ENCODE measurements at places on chromosomes 5 and 9.

DNA sequence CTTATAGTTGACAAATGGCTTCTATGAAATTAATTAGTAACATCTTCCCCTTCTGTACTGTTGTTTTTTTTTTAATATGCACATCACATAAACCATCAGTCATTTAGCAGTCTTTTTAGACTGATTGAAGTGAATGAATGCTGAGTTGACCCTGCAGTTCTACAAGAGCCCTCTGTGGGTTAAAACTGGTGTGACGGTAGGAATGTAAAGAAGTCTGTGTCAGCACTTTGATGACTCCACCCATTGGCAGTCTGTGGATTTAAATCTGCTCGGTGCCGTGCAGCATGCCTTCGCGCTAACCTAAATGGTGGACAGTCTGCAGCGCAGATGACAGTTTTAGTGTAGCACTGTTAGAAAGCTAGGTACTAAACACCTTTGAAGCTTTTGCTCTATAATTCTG is 3.1 kb downstream of the GTF3C4 start:
- DNase-seq = no peak

DNA sequence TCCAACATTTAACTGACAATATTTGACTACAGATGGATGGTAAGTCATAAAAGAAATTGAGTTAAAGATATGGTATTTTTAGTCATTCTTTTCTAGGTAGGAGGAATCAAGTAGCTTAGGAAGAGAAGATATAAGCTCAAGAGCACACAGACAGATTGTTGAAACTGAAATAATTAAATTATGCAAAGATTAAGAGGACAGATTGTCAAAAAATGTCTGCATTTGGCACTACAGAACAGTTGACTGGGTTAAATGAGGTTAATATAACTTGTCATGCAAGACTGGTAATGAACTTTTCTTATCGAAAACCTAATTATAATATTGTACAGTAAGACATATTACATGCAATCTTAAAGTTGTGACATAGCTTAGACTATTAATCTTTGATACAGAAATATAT is 36.3 kb upstream of the TRPM3 start:
- DNase-seq = no peak

DNA sequence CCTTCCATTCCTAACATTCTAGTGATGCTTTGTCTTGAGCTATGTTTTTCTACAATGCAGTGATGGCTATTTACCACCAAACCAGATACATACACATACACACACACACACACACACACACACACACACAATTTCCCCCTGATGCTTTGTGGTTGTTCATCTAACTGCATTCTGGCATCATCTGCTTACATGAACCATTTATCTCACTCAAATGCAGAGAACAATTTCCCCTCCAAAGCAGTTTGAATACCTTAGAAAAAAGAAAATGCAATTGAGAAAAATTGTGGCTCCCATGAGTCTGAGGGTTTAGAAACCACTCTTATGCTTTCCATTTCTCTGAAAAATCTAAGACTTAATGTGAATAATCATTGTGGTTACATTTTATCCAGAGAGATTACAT is 1024.8 kb downstream of the TLE4 start:
- DNase-seq = no peak

- DNase-seq = no peak
These were observed 1.9 kb upstream of the BRD3 start for GRCh38 chr9:134069480-134070399.

GRCh38 chr9:136462664-136463063 is 20.2 kb downstream of the SEC16A start:
- DNase-seq = no peak

DNA sequence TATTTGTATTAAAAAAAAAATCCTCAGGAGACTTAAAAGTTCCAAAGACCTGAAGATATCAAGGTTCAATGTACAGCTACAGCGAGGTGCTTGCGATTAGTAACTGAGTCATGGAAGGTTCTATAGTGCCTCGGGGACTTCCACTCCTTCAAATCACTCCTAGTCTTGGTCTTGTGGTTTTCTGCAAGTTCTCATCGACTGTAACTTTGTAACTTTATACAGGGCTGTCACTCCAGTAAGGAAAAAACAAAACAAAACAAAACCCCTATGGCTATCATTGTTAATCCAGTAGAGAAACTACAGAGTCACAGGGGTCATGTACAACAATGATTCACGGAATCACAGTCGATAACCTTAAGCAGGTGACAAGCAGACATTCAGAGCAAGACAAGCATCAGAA is 39.8 kb upstream of the SELENOP start:
- no peak for DNase-seq

GRCh38 chr9:131915181-131915580 is 164.5 kb downstream of the MED27 start:
- no peak for DNase-seq

DNA sequence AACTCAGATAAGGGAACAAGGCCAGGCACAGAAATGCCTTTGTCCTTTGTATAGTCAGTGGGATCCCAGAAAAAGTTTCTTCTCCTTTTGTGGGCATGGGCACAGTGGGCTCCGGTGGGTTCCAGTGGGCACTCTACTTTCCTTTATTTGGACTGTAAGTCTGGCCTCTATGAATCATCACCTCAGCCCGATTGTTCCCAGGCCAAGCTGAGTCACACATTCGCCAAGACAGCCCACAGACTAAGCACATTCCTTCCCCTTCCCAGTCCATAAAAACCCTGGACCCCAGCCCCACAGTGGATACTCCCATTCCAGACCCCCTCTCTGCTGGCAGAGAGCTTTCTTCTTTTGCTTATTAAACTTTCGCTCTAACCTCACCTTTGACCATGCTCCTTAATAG is 165.0 kb downstream of the FBXL17 start:
- no peak for DNase-seq

DNA sequence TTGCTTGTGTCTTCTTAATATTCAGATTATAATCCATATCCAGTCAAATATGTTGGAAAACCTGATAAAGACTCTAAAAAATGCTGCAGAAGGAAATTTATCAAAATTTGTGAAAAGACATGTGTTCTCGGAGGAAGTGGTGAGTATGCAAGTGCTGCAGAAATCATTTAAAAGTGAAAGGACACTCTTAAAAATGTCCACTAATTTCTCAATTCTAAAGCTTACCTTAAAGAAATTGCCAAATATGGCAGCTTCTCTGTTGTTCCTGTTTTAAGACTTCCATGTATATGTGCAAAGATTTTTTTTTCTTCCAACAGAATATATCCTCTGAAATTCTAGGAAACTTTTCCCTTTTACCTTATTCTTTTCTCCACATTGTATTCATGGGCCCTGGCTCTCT is 32.4 kb downstream of the PTCD2 start:
- DNase-seq = no peak

- no peak for DNase-seq
These were observed 5.2 kb upstream of the GRK6 start for GRCh38 chr5:177421062-177421798.

GRCh38 chr5:125151150-125151900 is 404.9 kb upstream of the ZNF608 start:
- DNase-seq = no peak

DNA sequence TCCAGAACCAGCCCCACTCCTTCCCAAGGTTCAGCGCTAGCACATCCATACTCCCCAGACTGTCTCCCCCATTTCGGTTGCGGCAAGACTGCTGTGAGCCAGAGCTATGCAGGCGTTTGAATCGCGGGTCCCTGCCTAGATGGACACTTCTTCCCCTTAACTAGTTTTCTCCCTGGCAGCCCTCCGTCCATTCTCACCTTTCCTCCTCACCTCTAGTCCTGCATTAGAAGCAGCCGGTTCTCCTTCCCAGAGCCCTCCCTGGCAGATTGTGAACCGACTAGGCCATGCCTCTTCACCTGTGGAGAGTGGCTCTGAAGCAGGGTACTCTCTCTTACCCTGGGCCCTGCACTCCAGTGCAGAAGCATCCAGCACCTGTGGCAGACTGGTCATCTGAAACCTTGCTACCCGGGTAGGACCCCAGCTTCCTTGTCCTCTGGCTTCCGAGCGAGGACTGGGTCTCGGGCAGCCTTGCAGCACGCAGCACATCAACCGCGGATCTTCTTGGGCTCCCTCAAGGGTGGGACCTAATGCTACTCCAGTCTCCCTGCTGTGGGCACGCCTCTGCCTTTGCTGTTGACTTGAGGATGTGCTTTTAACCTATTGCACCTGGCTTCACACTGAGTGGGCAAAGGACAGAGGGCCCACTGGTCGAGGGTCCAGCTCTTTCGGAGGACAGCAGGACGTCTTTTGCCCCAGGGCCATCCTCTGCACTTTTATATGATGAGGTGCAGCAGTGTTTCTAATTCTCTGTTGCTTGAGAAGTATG is 183.6 kb downstream of the AOPEP start:
- DNase-seq = no peak

- no peak for DNase-seq
These were observed 34.8 kb upstream of the MAST4 start for GRCh38 chr5:66561256-66561990.

DNA sequence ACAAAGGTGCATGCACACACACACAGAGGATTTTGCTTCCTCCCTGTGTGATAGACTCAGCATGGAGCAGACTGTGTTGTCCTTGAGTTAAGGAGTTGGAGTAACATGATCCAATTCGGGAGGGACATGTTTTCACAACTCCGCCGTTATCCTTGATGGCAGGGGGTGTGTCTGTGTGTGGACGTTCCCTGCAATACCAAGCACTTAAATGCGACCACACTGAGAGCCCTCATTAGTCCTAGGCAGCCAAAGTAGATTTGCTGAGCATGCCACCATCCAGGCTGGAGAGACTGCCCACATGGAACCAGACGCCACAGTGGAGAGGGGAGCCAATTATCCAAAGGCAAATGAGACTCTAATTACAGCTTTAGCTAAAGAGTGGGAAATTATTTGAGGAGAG is 140.1 kb downstream of the DOCK2 start:
- no peak for DNase-seq

- DNase-seq = no peak
These were observed 38.5 kb downstream of the TLE1 start for GRCh38 chr9:81650586-81651515.

DNA sequence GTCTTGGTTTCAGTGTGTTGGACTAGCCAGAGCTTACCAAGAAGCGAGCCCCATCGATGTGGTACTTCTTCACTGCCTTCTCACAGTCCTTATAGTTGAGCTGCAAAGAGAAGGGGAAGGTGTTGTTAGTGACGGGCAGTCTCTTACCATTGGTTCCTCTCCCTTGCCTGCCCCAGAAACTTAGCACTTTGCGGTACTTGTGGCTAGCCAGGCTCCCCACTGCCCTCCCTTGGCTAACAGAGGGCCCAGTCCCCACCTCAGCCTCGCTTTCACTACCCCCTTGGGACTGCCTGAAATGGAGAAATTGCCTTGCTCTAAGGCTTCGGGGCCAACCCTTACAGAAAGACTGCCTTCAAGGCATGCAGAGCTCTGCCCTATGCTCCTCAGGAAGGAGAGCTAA is 4.3 kb downstream of the LCP2 start:
- DNase-seq = peak; percentile 63

GRCh38 chr5:82863266-82863665 is 213.9 kb downstream of the TMEM167A start:
- DNase-seq = no peak

- no peak for DNase-seq
These were observed 383.8 kb upstream of the TUSC1 start for GRCh38 chr9:26061948-26062575.

Measured in GM18507 (cell line).